ENCODE measurements at places on chromosomes 5 and 9.

DNA sequence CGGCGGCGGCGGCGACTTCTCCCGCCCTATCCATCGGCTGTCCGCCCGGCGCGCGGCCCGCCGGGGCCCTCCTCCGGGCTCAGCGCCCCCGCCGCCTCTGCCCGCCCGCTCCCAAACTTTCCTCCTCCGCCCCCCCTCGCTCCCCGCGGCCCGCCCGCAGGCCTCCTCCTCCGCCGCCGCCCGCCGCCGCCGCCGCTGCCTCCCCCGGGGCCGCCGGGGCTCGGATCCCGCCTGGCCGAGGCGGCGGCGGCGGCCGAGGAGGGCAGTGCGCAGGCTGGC is 460 bp upstream of the PBX3 start:
- DNase-seq, result no peak

GRCh38 chr5:137791799-137792198 is 37.6 kb upstream of the HNRNPA0 start:
- no peak for DNase-seq

GRCh38 chr9:84266087-84266561 is 74.4 kb downstream of the SLC28A3 start:
- no peak for DNase-seq

DNA sequence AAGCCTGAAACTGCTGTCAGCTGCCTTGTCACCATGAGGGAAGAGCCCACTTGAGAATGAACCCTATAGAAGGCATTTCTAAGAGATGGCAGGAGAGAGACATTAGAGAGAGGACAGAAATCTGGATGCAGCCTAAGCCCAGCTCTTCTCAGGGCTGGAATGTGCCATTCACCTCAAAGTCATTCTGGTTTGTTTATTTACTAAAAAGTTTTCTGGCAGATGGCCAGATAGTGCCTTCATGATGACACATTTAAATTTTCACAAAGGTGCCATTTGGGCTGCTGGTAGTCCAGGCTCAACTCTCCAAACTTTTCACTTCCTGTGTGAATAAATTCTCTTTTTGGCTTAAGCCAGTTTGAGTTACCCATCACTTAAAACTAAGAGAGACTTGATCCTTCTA is 144.6 kb upstream of the ZNF366 start:
- no peak for DNase-seq

GRCh38 chr9:33168941-33169544 is 1.9 kb upstream of the B4GALT1 start:
- no peak for DNase-seq

DNA sequence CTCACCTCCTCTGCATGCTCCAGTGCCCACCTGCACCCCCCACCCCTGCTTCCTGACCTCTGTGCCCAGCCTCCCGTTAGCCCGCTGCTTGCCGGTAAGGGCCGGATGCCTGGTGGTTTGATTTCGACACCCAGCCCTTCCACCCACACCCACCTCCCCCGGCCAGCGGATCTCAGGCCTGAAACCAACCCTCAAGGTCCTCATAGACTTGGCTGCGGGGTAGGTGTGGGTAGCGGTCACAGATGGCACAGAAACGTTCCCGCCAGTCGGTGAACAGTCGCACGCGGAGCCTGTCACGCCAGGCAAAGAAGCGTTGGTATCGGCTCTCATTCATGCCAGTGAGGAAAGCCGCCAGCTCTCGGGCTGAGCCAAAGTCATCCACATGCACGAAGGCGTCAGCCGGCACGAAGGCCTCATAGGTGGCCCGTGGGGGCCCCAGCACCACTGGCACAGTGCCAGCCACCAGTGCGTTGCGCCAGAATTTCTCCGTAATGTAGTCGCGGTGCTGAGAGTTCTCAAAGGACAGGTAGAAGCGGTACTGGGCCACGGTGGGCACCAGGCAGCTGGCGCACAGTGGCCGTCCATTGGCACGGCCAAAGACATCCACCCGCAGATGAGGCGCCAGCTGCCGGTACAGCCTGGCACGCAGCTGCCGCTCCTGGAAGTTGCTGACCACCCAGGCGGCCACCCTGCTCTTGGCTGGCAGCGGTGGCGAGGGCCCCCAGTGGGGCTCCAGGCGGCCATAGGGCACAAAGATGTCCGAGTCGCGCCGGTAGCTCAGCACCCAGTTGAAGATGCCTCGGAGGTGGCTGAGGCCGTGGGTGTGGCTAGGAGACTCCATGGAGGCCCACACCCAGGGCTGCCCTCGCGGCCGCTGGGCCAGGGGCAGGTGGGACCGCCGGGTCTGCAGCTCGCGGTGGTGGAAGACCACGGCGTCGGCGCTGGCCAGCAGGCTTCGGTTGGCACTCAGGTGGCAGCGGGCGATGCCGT is 1.1 kb downstream of the FUT7 start:
- no peak for DNase-seq

DNA sequence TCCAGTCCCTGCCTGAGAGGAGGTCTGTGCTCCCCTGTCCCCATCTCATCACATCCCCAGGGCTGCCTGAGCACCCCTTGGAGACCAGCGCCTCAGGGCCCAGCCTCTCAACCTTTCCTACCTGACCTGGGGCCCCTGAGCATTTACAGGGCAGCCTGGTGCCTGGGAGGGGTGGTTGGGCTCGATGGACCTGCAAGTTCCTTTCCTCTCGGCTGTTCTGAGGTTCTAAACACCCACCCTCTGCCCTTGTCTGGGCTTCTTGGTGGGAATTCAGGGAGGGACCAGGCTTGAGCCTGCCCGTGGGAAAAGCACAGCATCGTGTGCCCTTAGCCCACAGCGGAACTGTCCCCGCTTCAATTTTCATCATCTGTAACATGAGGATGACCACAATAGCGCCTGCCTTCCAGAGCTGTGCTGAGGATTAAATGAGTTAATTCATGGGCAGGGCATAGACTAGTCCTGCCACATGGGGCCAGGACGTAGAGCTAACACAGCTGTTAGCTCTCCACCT is 91.0 kb upstream of the SH3PXD2B start:
- peak; percentile 51 for DNase-seq

DNA sequence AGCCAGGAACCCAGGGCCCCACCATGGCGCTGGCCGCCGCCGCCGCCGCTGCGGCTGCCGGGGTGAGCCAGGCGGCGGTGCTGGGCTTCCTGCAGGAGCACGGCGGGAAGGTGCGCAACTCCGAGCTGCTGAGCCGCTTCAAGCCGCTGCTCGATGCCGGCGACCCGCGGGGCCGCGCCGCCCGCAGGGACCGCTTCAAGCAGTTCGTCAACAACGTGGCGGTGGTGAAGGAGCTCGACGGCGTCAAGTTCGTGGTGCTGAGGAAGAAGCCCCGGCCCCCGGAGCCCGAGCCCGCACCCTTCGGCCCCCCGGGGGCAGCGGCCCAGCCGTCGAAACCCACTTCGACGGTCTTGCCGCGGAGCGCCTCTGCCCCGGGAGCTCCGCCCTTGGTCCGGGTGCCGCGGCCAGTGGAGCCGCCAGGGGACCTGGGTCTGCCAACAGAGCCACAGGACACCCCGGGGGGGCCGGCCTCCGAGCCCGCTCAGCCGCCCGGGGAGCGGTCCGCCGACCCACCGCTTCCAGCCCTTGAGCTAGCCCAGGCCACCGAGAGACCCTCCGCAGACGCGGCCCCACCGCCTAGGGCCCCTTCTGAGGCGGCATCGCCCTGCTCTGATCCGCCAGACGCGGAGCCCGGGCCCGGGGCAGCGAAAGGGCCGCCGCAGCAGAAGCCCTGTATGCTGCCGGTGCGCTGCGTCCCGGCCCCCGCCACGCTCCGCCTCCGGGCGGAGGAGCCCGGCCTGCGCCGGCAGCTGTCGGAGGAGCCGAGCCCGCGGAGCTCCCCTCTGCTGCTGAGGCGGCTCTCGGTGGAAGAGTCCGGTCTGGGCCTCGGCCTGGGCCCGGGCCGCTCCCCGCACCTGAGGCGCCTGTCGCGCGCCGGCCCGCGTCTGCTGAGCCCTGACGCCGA is 749 bp downstream of the SOWAHA start:
- no peak for DNase-seq

DNA sequence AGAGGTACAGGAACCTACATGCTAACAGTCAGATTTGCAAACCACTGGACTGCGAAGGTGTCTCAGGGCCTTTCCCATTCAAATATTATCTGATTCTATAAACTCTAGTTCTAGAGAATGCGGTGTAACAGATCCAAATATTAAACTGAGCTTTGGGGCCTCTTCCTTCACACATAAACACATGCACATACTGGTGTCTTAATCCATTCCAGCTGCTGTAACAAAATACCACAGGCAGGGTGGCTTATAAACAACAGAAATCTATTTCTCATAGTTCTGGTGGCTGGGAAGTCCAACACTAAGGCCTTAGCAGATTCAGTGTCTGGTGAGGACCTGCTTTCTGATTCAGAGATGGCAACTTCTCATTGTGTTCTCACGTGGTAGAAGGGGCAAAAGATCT is 30.2 kb downstream of the RETREG1 start:
- no peak for DNase-seq

GRCh38 chr5:107776922-107777740 is 106.4 kb upstream of the EFNA5 start:
- DNase-seq, result no peak

- DNase-seq, result no peak
Observed at GRCh38 chr5:121164632-121165031, 687.0 kb upstream of the FTMT start.

GRCh38 chr5:143277536-143277935 is 126.0 kb downstream of the NR3C1 start:
- no peak for DNase-seq

DNA sequence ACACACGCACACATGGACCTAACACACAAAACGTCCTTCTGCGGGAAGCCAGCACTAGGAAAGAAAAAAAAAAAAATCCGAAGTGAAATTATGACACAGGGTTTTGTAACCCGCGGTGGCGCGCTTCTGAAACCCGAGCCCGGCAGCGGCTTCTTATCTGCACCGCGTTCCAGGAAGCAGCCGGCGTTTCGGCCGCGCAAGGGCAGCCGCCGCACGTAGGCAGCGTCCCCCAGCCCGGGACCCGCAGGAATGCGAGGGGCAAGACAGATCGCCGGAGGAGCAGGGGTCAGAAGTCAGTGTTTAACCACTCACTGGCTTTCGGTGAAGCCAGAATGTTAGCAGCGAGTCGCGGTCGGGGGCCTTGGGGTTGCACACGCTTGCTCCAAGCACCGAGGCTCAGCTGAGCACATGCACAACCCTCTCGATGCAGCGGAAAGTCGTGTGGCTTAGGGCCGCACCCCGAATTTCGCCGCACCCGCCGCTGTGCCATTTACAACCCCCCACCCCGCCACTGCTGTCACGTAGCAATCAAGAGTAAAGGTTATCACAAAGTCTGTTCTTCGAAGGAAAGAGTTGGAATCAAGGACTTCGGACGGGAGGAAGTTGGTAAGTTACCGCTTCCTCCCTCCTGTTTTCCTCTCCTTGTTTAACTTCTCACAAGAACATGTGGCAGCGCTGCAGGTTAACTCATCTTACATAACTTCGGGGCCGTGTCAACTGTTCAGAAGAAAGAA is 167.9 kb downstream of the AUH start:
- peak; percentile 84 for DNase-seq
